ENCODE measurements at places on chromosomes 3 and 15. TPM values are rescaled to one million over a fixed set of nuclear protein-coding genes. Genes with fewer than 3 reads are reported as not detected.

ZCWPW2 gene
- total RNA-seq = 0.53 TPM

CSPG4 gene
- 0.04 TPM for total RNA-seq

HCLS1 gene
- total RNA-seq = not detected

ARL6 gene
- 6.2 TPM for total RNA-seq

OR4M2 gene
- not detected for total RNA-seq

PRICKLE2 gene
- total RNA-seq = 0.07 TPM

DNA sequence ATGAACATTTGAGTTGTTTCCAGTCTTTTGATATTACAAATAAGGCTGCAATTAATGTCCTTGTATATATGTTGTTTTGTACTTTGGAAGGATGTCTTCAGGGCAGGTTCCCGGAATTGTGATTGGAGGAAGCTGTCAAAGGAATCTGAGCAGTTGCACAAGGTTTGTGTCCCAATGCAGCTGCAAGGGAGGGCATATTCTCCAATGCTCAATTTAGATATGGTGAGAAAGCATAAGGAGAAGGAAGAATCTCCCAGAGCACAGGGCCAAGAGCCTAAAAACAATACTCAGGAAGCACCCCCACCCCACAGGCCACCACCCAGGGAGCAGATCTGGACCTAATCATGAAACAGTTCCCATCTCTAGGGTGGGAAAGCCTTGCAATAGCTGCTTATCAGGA lies 228.0 kb upstream of the LRRFIP2 start:
- DNase-seq = no peak

- no peak for DNase-seq
Observed at GRCh38 chr3:124272605-124273151, 280.8 kb upstream of the ROPN1 start.

- DNase-seq = no peak
Observed at GRCh38 chr15:81292523-81293001, 31.4 kb downstream of the STARD5 start.

- no peak for DNase-seq
Observed at GRCh38 chr15:31004220-31004733, 12.8 kb upstream of the MTMR10 start.

DNA sequence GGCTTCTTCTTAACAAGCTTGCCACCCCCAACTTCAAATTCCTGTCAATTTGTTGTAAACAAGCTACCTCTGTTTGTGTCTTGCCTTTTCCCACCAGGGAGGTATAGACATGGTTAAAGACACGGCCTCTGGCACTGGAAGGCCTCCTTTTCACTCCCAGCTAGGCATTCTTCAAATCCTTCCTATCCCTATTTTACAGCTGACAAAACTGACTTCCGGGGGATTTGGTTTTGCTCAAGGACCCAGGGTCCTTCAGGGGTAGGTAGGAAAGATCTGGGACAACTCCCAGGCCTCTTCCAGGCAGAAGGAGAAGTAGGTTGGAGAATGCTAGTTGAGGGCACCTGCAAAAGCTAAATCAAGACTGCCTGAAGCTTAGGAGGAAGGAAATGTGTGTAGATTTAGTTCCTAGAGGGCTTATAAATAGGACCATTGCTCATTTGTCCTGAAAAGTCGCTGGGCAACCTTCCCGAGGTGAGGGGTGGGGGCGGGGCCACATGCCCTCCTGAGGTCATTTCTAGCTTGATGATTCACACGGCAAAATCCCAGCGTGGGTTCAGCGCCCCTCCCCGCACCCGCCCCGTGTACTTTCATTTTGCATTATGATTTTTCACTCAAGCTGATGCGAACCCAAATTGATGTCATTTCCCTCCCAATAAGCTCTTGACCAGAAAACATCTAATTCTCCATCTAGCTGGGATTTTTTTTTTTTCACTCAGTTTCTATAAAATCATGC lies 365.5 kb downstream of the SHQ1 start:
- no peak for DNase-seq

DNA sequence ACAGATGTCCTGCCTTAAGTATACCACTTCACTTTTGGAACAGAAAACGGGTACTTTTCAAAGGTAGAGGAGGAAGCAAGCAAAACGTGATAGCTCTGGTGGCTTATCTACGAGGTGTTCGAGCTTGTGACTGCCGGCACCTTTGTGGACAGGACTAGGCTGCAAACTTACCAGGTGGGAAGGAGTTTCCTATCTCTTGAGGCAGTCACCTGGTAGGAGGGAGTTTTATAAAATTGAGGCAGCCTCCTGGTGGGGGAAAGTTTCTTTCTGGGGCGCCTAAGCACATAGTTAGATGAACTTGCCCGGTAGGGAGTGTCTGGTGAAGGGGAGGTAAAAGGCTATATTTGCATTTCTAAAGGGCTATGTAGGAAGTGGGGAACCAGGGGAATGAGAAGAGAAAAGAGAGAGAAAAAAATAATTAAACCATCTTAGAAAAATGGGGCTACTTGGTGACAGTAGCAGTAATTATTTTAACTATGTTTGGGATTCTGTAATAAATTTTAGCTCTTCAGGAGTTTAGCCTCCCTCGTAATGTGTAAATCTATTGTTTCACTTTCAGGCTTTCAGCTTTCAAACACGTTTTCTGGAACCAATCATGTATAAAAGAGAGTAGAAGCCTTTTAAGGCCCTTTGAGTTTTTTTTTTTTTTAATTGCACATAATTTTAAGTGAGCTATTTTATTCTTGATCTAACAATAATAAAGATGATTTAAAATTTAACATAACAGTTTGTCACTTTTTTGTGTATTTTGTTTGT lies 131.0 kb downstream of the IL5RA start:
- DNase-seq = no peak

- DNase-seq = no peak
Observed at GRCh38 chr15:35481992-35482391, 64.0 kb downstream of the DPH6 start.

GRCh38 chr15:39344662-39345141 lies 236.2 kb upstream of the THBS1 start:
- peak; percentile 48 for DNase-seq

GRCh38 chr3:53224026-53224425 lies 31.8 kb downstream of the TKT start:
- no peak for DNase-seq

DNA sequence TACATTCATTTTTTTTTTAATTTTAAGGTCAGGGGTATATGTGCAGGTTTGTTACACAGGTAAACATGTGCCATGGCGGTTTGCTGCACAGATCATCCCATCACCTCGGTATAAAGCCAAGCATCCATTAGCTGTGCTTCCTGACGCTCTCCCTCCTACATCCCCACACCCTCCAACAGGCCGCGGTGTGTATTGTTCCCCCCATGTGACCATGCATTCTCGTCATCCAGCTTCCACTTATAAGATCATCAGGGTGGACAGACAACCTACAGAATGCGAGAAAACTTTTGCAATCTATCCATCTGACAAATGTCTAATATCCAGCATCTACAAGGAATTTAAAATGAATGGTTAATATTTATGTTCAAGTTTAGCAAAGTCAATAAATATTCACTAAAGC lies 19.4 kb downstream of the ILDR1 start:
- no peak for DNase-seq

All from HepG2 (cell line).